ENCODE measurements at places on chromosomes 11 and 22.

DNA sequence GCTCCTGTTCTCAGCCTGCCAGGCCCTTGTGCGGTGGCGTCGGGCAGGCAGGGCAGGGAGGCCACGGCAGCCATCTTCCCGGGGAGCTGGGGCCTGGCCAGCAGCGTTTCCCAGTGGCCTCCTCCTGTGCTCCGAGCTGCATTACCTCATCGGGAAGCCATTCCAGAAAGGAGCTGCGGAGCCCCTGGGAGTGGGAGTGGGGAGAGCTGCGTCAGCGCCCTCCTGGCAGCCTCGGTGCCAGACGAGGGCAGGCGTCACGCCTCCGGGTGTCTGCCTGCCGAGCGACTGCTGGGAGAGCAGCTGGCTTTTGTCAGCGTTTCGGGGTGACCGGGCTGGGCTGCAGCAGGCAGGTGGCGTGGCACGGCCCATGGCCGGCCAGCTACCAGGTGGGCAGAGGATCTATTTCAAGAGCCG, 30.9 kb upstream of the WNT7B start:
- no peak for DNase-seq

GRCh38 chr11:17117262-17117661, 39.8 kb upstream of the RPS13 start:
- no peak for DNase-seq

DNA sequence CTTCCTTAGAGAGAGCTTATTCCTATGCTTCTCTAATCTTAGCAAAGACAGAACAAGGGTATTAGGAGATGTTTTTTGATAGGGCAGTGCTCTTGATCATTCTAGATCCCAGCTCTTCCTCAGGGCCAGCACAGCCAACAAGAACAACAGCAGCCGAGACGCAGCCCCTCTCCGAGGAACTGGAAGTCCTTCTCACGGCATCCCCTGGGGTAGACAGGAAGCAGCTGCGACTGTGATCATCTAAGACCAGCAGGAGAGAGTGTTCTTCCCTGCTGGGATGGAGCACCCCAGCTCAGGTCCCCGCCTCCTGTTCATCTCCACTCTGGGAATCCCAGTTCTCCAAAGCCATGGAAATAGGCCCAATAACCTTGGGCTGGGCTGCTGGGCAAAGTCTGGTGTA, 29.6 kb downstream of the IRAG1 start:
- no peak for DNase-seq

DNA sequence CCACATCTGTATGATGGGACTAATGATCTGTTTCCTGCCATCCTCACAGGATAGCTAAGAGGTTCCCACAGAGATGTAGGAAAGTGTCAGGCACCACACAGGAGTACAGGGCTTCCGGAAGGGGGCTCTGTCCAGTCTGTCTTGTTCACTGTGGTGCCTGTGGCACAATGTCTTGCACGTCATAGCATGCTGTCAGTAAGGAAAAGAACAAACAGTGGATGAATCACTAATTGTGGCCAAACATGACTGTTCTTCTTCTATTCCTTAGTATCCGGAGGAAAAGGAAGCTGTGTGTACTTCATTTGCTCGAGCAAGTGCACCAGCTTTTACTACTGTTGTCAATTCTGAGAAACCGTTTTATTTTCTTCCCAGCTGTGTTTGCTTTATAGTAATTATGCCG, 73.4 kb upstream of the YWHAH start:
- no peak for DNase-seq

GRCh38 chr11:3021125-3021524, 29.0 kb upstream of the NAP1L4 start:
- no peak for DNase-seq

DNA sequence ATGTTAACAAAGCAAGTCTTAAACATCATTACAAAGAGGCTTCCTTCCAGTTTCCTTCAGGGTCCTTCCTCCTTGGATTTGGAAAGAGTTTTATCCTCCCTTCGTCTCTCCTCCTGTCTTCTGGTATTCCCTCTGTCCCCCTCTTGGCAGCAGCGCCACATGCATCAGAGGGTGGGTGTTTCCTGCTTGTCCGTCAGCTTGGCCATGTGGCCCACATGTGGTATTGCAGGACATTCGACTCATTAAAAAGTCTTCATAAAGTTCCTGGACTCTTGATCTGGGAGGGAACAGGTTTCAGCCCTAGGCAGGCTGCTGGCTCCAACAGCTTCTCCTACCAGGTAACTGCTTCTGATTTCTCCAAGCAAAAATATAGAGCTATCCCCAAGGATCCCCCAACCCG, 189.8 kb downstream of the CSNK2A3 start:
- DNase-seq: no peak

GRCh38 chr22:24950272-24950902, 2.1 kb upstream of the KIAA1671 start:
- DNase-seq: no peak

- peak; percentile 28 for DNase-seq
These were observed 89.7 kb upstream of the PHOX2A start for GRCh38 chr11:72333661-72334060.

DNA sequence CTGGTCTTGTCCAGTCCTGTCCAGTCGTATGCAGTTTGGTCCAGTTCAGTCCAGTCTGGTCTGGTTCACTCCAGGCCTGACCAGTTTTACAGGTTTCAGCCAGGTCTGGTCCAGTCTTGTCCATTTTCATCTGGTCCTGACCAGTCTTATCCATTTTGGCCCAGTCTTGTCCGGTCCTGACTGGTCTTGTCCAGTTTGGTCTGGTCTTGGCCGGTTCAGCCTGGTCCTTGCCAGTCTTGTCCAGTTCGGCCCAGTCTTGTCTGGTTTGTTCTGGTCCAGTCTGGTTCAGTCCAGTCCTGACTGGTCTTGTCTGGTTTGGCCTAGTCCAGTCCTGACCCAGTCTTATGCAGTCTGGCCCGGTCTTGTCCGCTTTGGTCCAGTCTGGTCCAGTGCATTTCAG, 380.2 kb downstream of the OR4C45 start:
- no peak for DNase-seq

- no peak for DNase-seq
These were observed 26.6 kb downstream of the TRIM5 start for GRCh38 chr11:5658318-5658717.

GRCh38 chr11:73246303-73246702, 25.8 kb upstream of the P2RY6 start:
- no peak for DNase-seq

- no peak for DNase-seq
These were observed 10.1 kb downstream of the MRPL16 start for GRCh38 chr11:59800390-59801025.

GRCh38 chr11:1039481-1040427, 3.2 kb upstream of the MUC6 start:
- no peak for DNase-seq

DNA sequence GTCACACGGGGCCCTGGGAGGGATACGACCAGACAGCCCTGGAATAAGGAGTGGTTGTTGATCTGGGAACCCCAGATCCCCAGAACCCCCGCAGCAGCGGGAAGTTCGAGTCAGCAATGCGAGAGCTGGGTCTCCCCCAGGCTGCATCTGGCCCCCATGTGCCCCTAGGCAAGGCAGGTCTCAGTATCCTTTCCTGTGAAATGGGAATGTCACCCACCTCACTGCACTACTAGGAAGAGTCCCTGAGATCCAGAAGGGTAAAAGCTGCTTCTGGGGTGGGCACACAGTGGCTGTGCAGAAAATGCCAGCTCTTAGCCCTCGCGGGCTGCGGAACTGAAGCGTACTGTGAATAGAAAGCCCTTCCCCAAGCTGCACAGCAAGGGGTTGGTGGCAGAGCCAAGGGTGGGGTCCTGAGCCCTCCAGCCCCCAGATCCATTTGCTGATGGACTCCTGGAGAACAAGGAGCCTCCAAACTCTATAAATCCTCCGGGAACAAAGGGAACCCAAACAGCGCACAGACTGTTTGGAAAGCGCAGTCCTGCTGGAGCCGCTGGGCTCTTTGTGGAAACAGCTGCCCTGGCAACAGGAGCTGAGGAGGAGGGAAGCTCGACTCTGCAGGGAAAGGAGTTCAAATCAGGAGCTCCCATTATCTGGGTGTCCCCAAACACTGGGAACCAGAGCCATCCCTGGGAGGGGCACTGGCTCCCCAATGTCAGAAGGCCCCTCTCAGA, 68.2 kb upstream of the SHISAL1 start:
- no peak for DNase-seq

GRCh38 chr11:30471244-30471643, 114.9 kb downstream of the MPPED2 start:
- DNase-seq: no peak

- no peak for DNase-seq
These were observed 3.9 kb downstream of the PACSIN2 start for GRCh38 chr22:43011079-43011478.

GRCh38 chr22:46954781-46955180, 192.3 kb downstream of the TBC1D22A start:
- no peak for DNase-seq

DNA sequence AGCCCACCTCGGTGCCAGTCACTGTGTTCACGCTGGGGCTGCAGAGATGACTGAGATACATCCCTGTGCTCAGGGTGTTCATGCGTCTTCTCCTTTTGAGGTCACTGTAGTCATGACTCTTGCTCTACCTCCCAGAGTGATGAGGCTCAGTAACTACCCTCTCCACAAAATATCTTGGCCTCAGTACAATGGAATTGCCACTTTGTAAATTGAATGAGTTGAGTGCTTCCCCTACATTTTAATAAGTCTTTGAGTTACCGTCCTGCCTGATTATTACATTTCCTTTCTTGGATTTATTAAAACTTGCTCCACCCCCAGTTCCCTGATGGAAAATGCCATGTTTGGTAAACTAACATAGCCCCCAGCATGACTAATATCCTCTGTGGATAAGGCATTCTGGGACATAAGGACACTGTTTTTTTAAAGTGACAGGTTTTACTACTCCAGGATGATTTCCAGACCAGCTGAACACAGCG, 15.9 kb downstream of the PRSS23 start:
- no peak for DNase-seq

GRCh38 chr11:15473954-15474837, 359.5 kb downstream of the INSC start:
- no peak for DNase-seq

DNA sequence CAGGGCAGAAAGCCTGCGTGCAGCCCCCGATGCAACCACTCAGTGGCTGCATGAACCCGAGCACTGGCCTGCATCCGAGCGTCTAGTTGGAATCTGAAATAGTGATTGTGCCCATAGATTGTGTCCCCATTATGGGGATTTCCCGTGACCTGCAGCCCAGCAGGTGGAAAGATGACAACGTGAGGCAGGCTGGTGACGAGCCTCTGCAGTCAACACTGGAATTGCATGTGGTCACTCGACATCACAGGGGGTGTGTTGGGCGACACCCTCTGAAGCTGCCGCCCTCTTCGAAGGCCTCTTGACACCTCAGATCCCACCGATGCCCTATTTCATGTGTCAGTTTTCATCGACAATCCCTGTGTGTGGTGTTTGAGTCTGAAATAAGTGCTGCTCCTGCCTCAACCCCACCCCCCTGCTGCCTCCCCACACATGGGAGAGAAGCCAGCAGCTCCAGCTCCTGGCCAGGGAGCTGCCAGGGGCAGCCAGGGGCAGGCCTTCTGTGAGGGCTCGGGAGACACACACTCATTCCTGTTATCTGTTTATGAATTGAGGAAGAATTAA, 172.0 kb upstream of the B3GAT1 start:
- no peak for DNase-seq

DNA sequence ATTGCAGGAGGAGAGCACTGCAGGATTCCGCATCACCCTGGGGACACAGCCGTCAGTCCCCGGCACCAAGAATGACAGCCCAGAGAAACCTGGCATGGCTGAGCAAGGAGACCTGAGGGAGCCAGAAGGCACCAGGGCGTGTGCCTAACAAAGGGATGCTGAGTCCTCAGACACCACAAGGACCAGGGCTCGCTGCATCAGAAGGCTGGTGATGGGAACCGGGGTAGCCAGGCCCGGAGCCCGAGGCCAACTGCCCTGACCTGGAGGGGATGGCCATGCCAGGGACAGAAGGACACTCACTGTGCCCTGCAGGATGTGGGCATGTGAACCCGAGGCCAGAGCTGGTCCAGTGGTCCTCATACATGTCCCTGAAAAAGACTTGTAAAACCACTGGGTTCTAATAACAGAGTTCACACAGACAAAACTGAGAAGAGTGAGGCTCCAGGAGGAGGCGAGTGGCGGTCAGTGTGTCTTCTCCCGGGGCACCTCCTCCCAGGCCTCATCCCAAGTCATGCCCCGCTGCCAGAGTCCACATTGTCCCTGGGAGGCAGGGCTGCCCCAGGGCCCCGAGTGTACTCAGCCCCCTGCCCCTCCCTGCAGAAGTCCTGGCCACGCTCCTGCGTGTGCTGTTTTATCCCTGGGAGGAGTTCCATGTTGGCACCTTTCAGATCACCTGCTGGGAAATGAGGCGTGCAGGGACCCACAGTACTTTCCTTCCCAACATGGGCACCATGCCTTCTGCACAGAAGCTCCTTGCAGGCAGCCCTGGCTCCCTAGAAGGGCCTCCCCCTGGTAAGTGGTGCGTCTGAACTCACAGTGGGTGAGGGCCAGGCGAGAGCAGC, 42.5 kb downstream of the TBX1 start:
- no peak for DNase-seq

DNA sequence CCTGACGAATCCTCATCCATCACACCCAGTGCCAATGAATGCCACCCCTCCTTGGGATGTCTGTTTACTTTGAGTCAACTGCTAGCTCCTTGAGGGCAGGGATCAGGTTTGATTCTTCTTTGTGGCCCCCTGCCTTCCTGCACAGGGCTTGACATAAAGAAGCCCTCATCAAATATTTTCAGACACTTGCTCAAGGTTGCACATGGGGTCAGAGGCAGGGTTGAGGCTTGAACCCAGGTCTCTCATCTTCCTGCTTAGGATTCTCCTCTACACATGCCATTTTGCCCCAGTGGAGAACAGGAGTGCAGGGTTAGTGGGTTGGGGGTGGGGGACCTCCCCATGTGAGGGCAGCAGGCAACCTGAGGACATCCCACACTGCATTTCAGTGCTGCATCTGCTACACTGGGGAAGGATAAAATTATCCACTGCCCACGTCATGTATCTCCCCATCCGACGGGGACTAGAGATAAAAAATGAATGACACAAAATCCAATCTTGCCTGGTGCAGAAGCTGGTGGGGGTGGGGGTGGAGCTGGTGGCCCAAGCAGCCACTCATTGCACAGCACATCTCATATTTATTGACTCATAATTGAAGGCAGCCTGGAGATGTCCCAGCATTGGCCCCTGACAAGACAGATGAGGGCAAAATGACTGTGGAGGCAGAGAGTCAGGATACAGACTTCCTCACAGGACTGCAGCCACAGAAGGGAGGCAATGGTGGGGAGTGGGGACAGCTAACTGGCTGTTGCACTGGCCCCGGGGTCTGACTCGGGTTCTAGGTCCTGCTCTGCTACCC, 41.3 kb downstream of the NEU3 start:
- DNase-seq: no peak

GRCh38 chr22:36104988-36105387, 55.6 kb downstream of the APOL3 start:
- DNase-seq: no peak

- no peak for DNase-seq
These were observed 87.6 kb upstream of the PICALM start for GRCh38 chr11:86156397-86156955.

GRCh38 chr11:33389635-33390034, 132.5 kb downstream of the HIPK3 start:
- DNase-seq: no peak
